ENCODE measurements at places on chromosomes 3 and 15.

GRCh38 chr3:52891615-52892081 is 5.7 kb downstream of the STIMATE start:
- no peak for DNase-seq

- DNase-seq, result no peak
These were observed 73.0 kb upstream of the POMGNT2 start for GRCh38 chr3:43178891-43179366.

GRCh38 chr3:96779810-96780209 is 34.6 kb upstream of the EPHA6 start:
- no peak for DNase-seq

DNA sequence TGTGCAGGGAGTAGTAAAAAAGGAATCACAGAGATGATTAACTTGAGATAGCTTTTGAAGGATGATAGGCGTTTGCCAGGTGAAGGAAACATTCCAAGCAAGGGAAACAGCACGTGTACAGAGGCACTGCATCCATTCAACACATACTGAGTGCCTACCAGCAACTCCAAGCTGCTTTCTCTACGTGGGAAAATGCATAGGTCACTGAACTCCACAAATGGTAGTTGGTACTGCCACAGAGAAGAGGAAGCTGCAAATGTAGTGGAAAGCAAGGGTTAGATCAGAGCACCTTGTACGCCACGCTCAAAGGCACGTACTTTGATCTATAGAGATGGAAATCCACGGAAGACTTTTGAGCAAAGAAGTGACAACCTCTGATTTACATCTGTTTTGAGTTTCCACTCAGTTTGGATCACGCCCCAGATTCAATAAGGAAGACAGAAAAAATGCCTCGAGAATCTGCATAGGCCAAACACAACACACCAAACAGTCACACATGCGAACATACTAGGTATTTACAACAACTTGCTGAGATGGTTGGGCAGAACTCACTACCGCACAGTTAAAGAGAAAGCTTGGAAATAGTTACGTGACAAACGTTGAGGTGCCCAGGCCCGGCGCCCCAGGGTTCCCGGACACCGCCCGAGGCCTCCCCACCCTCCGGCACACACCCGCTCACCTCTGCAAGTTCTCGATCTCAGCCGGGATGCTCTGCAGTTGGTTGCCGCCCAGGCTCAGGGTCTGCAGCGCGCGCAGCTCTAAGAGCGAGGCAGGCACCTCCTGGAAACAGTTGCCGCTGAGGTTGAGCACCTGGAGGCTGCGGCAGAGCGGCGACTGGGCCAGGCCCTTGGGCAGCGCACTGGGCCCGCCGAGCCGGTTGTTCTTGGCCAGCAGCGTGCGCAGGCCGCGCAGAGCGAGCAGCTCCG is 826 bp downstream of the LRRC58 start:
- peak; percentile 30 for DNase-seq

GRCh38 chr3:66463054-66463631 is 37.7 kb downstream of the LRIG1 start:
- no peak for DNase-seq

- DNase-seq, result no peak
These were observed 2.0 kb downstream of the RBM15B start for GRCh38 chr3:51393134-51393495.

DNA sequence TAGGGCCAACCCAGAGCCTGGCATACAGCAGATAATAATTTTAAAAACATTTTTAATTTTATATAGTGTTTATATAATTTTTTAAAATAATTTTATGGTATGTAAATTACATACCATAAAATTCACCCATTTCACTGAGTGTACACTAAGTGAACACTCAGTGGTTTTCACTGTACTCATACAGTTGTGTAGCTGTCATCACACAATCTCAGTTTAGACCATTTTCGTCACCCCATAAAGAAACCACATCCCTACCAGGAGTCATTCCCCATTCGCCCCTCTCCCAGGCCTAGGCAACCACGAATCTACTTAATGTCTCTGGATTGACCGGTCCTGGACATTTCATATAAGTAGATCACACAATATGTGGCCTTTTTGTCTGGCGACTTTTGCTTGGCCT is 10.2 kb downstream of the EEFSEC start:
- DNase-seq, result no peak

- DNase-seq, result no peak
These were observed 51.6 kb downstream of the ZBTB38 start for GRCh38 chr3:141419946-141420345.

GRCh38 chr3:49724586-49724985 is 835 bp upstream of the GMPPB start:
- DNase-seq, result no peak

GRCh38 chr3:184169896-184170875 is 4.5 kb upstream of the AP2M1 start:
- DNase-seq, result no peak

DNA sequence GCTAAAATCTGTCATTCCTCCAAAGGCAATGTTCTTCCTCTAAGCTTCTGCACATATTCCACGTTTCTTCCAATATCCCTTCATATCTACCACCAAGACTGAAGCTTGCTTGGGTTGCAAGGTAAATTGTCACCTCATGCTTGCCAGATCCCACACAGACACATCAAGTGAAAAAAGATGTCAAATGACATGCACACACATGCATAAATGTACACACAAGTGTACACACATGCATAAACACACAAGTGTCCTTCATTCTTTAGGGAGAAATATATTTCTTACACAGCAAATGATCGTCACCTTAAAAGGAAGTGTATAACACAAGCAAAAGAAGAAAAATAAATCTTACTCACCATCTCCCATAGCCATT is 59.4 kb downstream of the CLASP2 start:
- DNase-seq, result no peak

DNA sequence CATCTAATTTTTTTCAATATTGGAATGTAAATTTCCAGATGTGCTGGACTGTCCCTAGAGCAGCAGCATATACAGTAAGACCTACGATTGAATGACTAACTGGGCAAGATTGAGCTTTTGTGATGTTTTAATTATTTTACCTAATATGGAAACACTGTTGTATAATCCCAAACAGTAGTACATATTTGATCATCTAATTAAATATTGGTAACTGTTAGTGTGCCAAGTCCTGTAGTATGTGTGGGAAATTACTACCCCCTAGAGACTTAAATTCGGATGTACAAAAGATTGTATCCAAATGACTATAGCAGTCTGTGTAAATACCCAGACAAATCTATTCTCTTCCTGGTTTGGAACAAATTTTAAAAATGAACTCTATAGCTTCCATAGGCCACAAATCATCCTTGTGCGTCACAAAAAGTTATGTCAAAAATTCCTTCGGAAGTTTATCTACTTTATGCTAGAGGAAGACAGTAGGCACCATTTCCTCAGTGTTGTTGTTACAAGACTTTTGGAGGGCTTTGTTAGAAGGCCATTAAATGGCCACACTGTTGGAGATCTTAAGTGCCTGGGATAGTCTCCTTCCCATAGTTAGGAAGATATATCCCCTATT is 41.6 kb downstream of the NKIRAS1 start:
- no peak for DNase-seq

DNA sequence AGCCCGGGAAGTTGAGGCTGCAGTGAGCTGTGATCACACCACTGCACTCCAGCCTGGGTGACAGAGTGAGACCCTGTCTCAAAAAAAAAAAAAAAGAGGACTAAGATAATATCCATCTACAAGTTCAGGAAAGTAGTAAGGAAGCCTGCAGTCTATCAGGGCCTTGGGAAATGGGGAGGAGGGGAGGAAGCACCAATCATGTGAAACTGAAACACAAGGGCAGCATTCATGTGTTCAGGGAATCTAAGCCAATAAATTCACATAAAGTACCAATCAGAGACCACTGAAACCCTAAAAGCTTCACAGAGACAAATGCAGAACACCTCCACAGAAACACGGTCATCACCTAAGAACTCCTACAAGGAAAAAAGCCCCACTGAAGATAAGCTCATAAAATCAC is 22.9 kb upstream of the HHATL start:
- DNase-seq, result no peak

- DNase-seq, result no peak
These were observed 69.2 kb upstream of the SLC6A6 start for GRCh38 chr3:14333215-14333614.

DNA sequence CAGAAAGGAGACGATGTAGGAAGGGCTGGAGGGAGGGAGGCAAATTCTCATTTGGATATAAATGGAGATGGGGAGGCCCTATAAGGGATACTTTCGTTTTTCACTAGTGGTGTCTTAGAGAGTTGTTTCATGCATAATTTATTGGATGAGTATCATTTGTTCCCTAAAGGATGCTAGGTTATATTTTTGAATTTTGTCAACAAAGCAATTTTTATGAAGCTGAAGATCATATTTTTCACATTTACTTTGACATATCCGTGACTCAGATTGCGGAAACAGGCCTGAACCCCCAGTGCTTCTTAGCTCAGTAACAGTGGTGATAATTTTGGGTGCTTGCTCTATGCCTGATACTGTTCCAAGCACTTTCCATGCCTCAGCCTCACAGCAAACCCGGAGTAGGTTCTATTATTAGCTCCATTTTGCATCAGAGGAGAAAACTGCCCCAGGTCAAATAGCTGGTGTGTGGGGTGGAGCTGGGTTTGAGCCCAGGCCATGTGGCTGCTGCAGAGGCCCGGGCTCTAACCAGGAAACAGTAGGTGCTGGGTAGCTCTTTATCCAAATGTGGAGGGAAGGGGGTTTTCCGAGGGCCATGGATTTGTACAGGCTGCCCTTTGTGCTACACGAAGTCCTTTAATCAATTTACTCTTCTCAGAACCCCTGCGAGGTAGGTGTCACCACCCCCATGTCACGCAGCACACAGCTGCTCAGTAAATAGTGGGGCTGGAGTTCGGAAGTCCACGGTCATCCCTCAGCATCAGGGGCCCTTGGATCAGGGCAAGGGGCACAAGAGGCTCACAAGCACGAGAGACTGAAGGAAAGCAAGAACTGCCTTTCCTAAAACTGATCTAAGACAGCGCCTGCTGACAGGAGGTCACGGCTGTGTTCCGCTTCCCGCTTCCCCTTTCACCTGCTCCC is 99.1 kb downstream of the SLC49A4 start:
- no peak for DNase-seq

DNA sequence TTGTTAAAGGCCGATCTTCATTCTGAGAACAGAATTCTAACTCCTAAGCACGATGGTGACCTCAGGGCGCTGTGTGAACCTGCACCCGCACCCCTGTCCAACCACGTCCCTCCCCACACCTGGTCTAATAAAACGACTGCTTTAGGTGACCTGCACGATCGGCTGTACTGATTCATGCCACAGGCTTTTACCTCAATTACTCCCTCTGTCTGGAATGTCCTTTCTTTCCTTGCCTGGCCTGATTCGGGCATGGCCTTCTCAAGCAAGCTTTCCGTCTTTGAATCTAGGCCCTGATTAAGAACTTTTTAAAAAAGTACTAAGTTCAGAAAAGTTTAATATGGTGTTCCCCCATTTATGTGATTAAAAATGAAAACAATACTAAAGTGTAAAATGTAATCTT is 842 bp upstream of the U2SURP start:
- no peak for DNase-seq

GRCh38 chr3:63960048-63960711 is 48.0 kb upstream of the SCAANT1 start:
- no peak for DNase-seq

GRCh38 chr3:58688574-58688973 is 22.0 kb upstream of the FAM3D start:
- no peak for DNase-seq

All from activated T-helper 1 cell treated with anti-CD3 and anti-CD28 coated beads, Interleukin-2, amount 50 U/mL, for 16 hours (primary cell).